AG04450 (cell line): ENCODE measurements at places on chromosomes 4 and X. TPM values are rescaled to one million over a fixed set of nuclear protein-coding genes. Genes with fewer than 3 reads are reported as not detected.

The CAPN6 gene
- polyA plus RNA-seq: not detected in 2 replicates

The GNRHR gene
- not detected in 2 replicates for polyA plus RNA-seq

- DNase-seq: no peak
Measured at GRCh38 chrX:20217271-20217670, 49.4 kb downstream of the RPS6KA3 start.

- no peak for DNase-seq
Measured at GRCh38 chr4:186078981-186079638, 10.2 kb downstream of the TLR3 start.

DNA sequence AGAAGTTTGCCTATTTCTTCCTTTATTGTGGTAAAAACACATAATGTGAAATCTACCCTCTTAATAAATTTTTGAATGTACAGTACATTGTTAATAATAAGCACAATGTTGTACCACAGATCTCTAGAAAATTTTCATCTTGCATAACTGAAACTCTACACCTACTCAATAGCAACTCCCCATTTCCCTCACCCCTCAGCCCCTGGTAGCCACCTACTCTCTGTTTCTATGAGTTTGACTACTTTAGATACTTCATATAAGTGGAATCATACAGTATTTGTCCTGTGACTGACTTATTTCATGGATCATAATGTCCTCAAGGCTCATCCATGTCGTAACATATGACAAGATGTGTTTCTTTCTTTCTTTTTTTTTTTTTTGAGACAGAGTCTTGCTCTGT, 446.4 kb downstream of the RPA4 start:
- DNase-seq: no peak

GRCh38 chrX:18101087-18101486, 119.6 kb downstream of the BEND2 start:
- no peak for DNase-seq

DNA sequence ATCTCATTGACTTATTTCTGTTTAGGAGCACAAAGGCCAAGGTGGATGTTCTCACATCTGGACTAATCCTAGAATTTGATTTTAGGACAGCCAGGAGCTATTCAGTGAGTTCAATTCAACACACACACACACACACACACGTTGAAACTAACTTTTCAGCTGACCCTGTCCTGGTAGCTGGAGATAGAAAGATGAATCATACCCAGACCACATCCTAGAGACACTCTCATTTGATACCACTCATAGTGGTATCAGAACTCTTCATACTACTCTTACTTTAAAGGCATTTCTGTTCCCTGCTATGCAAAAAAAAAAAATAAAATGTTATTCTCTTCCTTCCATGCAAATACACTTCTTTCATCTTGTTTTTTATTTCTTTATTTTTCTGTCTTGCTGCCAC, 36.7 kb downstream of the KLF8 start:
- no peak for DNase-seq

DNA sequence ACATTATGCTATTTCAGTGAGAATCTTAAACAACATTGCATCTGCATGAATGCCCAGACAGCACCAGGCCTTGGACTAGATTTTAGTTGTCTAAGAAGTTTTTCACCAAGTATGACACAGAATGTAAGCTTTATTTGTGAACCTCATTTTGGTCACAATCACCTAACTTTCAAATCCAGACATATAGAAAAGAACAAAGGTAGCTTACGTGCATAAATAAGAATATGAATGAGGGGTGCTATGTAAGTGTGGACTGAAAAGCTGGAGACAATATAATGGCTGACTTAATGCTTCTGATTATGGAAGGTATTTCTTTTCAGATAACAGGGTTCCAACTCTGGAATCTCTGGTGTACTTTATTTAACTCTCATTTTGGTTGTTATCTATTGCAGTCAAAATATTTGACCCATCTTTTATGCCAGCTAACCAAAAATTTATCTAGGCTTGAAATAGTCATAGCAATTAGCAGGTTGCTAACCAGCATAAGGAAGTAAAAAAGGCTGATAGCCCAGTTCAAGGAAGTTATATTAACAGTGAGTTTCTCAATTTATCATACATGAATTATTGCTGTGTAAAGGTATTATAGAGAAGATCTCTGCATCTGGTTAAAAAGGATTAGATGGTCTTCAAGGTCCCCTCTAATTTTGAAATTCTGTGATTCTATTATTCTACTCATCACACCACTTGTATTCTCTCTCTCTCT, 36.5 kb downstream of the SLC7A11 start:
- no peak for DNase-seq
